T-helper 9 cell (primary cell): ENCODE measurements at places on chromosomes 6 and 20.

- no peak for DNase-seq
Measured at GRCh38 chr6:21747441-21747840, 153.9 kb downstream of the SOX4 start.

DNA sequence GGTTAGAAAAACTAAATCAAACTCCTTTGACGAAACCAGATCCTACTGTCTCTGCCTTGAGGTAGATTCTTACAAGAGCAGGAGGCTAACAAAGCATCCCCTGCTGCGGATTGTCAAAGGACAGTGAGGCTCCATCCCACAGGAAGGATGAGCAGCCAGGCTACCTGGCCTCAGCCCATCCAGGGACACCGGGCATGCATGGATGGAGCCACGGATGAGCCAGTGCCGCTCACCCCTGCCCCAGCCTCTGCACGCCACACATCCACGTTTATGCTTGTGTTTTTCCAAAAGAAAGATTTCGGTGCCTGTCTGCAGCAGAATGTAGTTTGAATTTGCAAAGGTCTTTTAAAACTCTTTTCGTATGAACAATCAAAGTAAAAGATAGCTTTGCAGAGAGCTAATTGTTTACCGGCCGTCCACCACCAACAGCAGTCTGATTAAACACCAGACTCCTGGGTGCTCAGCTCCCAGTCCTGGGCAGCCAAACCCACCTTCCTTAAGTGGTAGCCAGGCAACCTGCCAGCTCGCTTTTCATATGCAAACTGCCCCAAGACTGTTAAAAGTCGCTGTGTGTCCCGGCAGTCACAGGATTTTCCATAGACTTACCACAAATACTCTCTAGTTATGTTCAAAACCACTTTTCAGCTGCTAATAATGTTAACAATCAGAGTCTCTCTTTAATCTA, 999 bp downstream of the THBS2 start:
- no peak for DNase-seq

- DNase-seq: no peak
Measured at GRCh38 chr20:38477747-38478146, 5.1 kb downstream of the RALGAPB start.

DNA sequence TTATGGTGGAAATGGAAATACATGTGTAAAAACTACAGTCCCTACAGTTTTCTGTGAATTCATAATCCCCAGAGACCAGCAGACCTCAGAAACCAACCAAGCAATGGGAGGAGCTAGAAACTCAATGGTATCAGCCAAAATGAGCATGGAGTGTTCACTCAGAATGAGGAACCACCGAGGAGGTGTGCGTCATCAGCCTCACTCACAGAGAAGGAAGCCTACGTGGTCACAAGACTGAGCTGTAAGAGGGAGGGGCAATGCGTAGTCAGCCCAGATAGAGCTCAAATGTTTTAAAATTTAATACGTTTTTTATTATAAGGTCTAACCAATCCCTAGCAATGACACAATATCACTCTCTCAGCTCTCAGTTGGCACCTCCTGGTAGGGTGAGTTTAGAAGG, 17.4 kb downstream of the MYLK4 start:
- DNase-seq: no peak

- DNase-seq: no peak
Measured at GRCh38 chr20:13995086-13995665, at the start of gene MACROD2. MACROD2 (plus strand) TSS chr20:13995516.

GRCh38 chr20:15039088-15039752, 701.8 kb upstream of the FLRT3 start:
- DNase-seq: no peak

GRCh38 chr6:83055366-83055964, 10.2 kb downstream of the UBE3D start:
- peak; percentile 9 for DNase-seq

- no peak for DNase-seq
Measured at GRCh38 chr6:130611366-130611765, 215.8 kb upstream of the SMLR1 start.

DNA sequence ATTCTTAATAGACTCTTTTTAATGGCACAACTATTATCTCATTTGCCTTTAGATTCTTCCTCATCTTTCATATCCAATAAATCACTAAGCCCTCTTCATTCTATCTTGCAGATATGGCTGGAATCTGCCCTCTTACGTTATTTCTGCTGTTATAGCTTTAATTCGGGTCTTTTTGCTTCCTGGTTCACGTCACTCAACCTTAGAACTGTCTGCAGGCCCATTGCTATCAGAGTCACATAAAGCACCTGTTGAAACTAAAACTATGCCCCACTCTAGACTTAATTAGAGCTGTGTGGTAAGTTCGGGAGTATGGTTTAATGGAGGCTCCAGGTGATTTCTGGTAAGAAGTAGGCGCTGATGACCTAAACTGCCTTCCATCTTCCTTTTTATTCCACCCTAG, 988 bp downstream of the QRSL1 start:
- no peak for DNase-seq
